ENCODE measurements at places on chromosomes 7 and 10. TPM values are rescaled to one million over a fixed set of nuclear protein-coding genes. Genes with fewer than 3 reads are reported as not detected.

DNA sequence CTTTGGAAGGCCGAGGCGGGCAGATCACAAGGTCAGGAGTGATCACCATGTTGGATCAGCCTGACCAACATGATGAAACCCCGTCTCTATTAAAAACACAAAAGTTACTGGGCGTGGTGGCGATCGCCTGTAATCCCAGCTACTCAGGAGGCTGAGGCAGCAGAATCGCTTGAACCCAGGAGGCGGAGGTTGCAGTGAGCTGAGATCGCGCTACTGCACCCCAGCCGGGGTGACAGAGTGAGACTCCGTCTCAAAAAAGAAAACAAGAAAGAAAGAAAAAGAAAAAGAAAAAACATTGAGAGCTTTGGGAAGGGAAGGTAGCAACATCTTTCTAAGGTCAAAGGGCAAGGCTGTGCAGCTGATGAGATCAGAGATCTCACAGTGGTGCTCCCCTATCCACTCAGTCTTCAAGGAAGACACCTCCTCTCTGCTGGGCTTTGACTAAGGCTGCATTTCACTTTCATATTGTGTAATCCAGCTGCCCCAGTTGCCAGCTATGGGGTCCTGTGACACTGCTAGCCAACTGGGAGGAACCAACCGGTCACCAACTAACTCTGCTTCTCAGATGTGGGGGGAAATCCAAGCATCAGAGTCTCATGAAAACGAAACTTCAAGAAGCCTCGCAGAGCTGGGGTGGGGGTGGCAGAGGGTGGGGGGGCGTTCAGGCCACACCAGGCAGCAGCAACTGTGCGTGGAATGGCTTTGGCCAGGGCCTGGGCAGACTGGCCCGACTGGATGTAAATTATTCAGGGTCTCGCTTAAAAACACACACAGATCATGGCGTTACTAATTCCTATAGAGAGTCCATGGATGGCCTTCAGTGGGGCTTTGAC lies 1.5 kb downstream of the IL15RA start:
- DNase-seq = no peak

Gene OPALIN
- not detected for total RNA-seq

GRCh38 chr7:68401313-68401712 lies 1197.0 kb upstream of the AUTS2 start:
- no peak for DNase-seq

Gene CAV2
- total RNA-seq = 1.2 TPM

Gene GTF2IRD1
- total RNA-seq = not detected

Data from Karpas-422 (cell line).